ENCODE measurements at places on chromosomes 7 and 10.

GRCh38 chr7:12729112-12729511, 41.7 kb downstream of the ARL4A start:
- DNase-seq = no peak

DNA sequence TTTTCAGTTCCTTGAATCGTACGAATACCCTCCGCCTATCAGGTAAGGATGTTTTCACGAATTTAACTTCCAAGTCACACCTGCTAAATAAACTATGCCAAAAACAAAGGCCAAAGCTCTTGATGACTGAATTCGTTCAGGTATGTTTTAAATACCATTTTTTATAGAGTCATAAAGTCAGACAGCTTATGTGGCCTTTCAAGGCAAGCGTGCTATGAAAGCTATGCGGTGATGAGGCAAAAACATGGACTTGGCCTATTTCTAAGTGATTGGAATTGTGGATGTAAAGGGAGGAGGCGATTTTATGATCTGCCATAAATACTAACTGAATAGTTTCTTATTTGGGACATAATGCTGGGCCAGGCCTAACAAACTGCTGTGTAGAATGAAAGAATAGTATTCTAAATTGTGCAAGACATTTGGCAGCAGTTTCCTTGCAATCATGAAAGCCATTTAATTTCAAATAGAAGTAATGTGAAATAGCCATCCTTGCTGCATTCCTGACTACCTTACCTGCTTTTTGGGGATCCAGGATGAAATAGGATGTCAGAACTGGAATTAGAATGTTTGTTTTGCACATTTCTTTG, 14.0 kb downstream of the SLC39A12 start:
- no peak for DNase-seq

- no peak for DNase-seq
Observed at GRCh38 chr7:22256541-22257096, 100.3 kb downstream of the RAPGEF5 start.

- DNase-seq = no peak
Observed at GRCh38 chr7:117854186-117854585, 19.1 kb downstream of the CTTNBP2 start.

DNA sequence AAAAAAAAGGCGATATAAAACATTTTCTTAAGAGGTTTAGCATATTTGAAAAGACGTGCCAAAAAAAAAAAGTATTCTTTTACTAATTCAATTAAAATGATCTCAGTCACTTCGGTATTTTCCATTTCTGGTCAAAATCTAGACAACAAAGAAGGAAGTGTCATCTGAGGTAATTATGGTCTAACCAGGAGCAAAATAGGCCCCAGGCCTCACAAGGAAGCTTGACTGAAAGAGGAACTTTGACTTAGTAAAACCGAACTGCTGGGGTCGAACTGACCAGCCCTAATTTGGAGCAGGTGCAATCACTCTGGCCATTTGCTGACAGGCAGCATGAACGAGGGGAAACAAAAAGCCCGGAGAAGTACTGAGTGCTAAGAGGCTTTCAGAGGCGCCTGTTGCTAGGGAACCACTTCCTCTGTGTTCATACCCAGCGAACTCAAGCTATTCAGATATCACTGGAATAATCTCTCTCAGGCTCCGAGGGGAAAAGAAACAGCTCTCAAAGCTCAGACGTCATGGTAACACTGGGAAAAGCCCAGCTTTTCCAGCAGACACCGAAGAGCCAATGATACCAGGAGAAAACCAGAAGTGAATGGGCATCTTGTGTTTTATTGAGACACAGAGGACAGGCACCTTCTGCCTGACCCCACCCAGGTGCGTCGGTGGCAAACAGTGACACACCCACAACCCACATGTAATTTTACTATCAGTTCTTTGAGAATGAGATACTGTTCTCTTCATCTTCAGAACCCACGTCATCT, 126.5 kb downstream of the FAM107B start:
- peak; percentile 56 for DNase-seq

DNA sequence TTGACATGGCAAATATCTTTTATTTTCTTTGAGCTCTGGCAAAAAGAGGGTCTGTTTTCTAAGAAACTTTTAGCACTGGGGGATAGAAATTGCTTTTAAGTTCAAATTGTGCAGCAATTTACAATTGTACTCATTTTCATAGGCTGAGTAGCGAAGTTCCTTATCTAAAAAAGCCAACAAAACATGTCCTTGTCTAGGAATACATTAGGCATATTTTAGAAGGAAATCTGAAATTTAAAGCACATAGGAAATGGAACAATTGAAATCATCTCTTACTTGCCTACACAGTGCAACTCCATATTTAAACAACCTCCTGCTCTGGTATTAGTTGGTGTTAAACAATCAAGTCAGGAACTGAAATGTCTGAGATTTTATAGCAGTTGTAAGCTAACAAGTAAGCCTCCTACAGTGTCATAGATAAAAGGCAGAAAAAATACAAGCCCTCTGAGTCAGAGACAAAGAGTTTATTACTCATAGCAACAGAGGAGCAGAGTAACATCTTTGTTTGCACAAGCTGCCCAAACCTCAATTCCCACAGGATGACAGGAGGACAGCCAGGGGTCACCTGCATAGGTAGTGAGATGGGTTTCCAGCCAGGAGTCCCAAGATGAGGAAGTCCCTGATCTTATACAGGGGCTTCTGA, 280.2 kb upstream of the HGF start:
- DNase-seq = no peak

DNA sequence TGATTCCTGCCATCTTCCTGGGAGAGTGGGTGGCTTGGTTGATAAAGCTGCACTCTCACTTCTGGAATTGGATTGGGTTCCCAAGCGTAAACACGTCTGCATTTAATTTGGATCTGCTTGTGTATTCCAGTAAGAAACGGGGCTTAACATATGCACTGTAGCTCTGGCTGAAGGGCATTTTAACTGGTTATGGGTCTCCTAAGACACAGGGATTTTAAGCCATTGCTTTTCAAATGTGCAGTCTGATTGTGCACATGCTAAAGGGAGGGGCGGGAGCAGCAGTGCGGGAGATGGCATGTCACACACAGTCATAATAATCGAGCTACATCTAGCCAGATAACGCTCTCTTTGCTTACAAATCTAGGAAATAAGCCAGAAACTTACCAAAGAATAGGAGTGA, 247.3 kb upstream of the LYZL1 start:
- DNase-seq = no peak

DNA sequence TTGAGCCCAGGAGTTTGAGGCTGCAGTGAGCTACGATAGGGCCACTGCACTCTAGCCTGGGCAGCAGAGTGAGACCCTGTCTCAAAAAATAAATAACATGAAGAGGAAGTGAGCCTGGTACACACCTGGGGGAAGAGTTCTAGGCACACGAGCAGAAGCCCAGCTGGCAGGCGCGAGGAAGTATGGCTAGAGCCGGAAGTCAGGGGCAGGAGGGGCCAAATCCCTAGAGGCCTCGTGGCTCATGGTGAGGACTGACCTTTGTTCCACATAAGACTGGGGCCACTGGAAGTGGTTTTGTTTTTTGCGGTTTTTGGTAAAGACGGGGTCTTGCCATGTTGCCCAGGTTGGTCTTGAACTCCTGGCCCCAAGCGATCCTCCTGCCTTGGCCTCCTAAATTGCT, 117.6 kb downstream of the HIP1 start:
- no peak for DNase-seq

DNA sequence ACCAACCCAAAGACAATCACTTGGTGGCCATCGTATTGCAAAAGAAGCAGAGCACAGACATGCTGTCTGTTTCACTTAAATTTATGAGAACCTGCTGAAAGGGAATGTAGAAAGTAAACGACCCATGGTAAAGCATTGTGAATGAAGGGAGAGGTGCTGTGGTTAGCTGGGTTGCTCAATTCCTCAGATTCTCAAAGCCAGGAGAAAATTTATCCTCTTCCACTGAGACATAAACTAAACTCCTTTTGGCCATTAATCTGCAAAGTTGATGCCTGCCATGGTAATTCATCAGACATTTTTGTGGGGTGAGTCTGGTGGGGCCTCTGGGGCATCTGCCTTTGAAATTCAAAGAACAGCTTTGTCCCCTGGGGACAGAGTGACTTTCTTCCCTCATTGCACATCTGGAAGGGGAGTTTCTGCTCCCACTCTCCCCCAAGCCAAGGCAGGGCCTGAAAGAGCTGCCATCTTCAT, 951.0 kb downstream of the LRMDA start:
- DNase-seq = no peak

- no peak for DNase-seq
Observed at GRCh38 chr10:42952349-42952748, 124.5 kb upstream of the RET start.

- no peak for DNase-seq
Observed at GRCh38 chr10:373015-373414, 237.8 kb downstream of the ZMYND11 start.

- no peak for DNase-seq
Observed at GRCh38 chr7:22168129-22168634, 188.8 kb downstream of the RAPGEF5 start.

DNA sequence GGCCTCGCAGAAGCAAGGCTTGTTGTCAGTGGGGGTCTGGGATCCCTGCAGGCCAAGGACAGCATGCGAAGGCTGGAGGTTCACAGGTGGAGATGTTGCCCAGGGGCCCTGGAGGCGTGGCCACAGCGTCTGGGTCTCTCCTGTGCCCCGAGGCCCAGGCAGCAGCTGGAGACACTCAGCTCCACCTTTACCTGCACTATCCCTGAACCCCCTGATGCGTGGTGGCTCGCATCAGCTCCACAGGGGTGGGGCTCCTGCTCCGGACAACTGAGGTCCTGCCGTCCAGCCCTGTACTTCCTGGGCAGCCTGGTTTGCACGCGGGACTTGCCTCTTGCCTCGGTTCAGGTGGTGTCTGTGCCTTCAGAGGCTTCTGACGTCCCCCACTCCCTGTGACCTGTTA, 54.6 kb upstream of the ZNF32 start:
- no peak for DNase-seq

- no peak for DNase-seq
Observed at GRCh38 chr7:26699766-26700165, 164.6 kb downstream of the SKAP2 start.

- no peak for DNase-seq
Observed at GRCh38 chr7:14759785-14760184, 142.8 kb downstream of the DGKB start.

DNA sequence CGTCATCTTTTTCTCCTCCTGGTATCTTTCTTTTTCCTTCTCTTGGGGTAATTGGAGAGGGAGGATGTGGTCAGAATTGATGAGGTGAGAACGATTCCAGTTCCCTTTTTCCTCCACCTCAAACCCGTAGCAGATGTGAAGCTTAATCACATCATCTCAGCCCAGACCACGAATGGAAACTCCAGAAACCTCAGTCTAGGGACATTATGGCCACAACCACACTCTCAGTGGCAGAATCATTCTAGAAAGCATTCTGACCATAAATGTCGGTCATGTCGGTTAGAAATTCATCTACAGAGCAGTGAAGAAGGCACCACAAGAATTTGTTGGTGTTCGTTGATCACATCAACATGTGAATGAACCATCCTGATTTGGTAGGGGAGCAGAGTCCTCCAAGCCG, 78.7 kb downstream of the GATA3 start:
- peak; percentile 40 for DNase-seq

GRCh38 chr10:29022513-29022912, 266.4 kb upstream of the LYZL1 start:
- no peak for DNase-seq

DNA sequence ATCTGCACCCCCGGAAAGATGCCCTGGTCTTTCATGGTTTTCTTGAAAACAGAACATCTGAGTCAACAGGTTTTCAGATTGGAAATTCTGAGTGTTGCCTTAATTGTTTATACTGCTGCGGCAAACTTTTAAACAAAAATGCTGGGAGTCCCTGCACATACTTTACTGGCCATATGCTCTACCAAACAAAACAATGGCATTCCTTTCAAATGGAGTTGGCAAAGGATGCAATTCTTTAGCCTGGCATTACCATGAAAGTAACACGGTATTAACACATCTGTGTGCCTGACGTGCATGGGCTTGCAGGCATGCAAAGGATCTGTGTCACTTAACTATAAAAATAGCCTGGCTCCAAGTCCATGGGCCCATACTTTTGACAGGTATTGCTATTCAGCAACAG, 4.2 kb downstream of the INHBA start:
- DNase-seq = no peak

All from stimulated activated CD4-positive, alpha-beta T cell treated with anti-CD3 and anti-CD28 coated beads, Interleukin-15, amount 100 ng/mL, for 48 hours (primary cell).